ENCODE measurements at places on chromosomes 1 and 21.

- no peak for DNase-seq
Observed at GRCh38 chr1:185973645-185974044, 239.5 kb downstream of the HMCN1 start.

- DNase-seq = no peak
Observed at GRCh38 chr1:234581063-234581714, 28.8 kb downstream of the IRF2BP2 start.

DNA sequence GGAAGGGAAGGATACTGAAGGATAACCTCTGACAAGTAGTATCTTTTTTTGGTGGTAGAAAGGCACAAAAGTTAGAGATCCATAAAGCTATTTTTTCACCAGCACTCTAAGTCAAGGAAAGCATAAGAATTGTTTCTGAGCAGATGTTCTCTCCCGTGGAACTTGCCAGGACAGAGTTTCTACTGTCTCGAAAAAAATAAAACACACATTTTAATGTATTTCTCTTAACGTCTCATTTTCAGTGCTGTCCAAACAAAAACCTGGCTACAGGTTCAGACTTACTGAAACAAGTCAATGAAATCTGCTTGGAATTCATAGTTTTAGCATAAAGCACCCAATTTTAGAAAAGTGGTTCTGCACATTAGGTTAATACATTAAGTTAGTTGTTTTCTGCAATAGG, 338.3 kb downstream of the LTN1 start:
- no peak for DNase-seq

DNA sequence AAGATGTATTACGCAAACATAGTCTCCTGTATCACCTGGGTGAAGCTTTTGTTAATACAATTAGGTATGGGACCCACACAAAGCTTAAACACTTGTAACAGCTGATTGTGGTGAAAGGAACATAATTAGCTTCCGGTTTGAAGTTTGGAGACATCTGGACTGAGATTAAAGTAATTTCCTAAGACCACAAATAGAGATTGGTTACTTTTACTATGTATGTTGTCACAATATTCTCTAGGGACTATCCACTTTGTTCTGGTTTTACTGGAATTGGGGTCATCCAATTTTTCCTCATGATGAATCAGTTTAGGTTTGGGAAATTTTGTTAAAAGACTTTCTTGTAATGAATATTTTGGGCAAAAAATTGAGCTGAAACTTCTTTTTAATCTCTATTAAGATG, 71.8 kb upstream of the SAMSN1 start:
- no peak for DNase-seq

DNA sequence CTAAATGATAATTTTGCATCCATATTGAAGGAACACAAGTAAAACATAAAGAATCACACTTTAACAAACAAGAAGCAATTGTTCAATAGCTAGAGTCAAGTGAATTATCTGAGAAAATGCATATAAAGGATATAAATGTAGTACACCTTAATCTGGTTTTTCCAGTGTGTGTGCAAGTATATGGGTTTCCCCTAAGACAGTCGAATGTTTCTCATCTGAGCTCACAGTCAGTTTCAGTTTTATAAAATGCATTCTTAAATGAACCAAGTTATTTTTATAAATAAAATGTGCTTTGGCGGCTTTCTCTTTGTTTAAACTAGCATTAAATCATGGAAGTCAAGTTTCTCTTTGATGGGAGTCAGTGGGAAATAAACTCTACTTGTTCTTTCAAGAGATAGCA, 125.9 kb downstream of the PTPRC start:
- no peak for DNase-seq

DNA sequence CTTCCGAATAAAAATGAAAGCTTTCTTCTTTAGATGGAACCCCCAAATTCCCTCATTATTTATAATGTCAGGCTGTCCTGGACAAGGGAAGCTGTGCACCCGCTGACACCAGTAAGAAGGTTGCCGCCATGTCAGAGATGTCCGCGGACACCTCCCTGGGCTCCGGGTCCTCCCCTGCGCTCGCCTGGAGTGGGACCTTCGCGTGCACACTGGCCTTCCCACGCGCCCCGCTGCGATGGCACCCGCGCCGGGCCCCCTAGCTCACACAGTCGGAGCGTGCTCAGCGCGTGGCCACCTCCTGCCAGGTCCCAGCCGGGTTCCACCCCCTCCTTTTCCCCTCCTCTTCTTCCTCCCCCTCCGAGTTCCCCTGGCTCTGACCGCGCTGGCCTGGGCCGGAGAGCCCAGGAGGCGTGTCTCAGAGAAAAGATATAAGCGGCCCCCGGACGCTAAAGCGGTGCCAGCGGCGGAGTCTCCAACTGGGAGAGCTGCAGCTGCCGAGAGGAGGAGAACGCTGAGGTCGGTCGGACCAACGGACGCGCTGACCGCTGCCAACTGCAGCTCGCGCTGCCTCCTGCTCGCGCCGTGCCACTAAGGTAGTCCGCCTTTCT, at the start of gene G0S2:
Gene G0S2 (plus strand): TSS at position 456 of the 608 bp plus-strand sequence. CDS start 273 bp downstream, outside the sequence.
- peak; percentile 67 for DNase-seq

DNA sequence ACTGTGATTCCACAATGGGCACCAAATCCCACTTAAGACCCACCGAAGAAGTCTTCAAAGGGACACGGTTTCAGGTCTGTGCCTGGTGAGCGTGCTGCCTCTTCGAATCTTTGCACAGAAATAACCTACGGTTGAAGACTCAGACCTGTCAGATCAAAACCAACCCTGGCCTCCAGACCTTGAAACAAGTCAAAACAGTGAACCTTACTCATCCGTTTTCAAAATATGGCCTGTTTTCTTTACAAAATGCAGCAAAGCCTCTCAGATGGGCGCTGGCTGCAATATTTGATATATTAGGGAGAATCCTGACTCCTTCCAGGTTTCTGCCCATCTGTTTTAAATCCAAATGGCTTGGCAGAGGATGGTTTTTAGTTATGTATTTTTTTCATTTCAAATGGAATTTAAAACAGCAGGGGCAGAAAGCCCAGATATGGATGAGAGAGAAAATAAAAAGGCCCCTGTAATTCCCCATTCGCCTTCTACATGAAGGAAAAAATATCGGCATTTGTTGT, 14.0 kb downstream of the JUN start:
- DNase-seq = no peak

- no peak for DNase-seq
Observed at GRCh38 chr1:107262467-107263286, 121.8 kb downstream of the NTNG1 start.

DNA sequence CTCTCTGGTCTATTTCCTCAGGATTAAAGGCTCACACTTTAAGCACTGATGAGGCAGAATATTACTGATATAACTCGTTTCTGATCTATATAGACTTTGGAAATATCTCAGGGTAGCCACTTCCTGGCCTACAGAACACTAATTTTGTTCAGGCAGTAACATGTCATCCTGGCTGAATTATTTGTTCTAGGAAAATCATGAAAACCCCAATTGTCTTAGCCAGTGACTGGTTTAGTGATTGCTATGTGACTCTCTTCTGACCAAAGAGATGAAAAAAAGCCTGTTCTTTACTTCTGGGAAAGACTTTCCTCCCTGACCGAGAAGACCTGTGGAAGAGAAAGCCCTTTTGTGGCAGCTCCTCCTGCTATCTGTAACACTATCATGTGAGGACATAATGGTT, 453.7 kb downstream of the SETD4 start:
- DNase-seq = no peak

- no peak for DNase-seq
Observed at GRCh38 chr21:33578959-33579542, 9.4 kb downstream of the DONSON start.

DNA sequence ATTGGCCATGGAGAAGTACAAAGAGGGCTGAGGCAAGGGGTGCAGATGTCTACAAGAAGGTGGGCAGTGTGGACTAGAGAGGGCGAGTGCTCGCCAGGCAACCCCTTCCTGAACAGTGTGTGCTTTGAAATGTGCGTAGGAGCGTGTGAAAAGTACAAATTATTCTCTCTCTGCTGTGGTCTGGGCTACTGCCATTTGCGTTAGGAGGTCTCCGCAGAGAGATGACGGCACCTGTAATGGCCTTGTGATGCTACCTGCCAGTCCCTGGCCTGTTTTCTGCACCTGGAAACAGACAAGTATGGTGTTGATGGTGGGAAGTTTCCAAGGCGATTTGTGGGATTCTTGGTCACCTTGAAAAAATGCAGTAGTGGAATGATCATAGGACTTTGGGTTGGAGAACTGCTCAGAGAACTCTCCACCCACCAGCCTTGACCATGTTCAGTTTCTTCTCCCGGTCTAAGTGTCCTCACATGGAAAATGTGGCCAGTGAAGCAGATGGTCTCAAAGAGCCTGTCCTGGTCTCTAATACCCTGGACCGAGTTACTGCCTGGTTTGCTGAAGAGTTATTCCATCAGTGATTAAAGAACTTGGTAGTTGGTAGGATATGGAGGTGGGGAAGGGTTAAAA, 74.5 kb downstream of the MRPS6 start:
- no peak for DNase-seq

DNA sequence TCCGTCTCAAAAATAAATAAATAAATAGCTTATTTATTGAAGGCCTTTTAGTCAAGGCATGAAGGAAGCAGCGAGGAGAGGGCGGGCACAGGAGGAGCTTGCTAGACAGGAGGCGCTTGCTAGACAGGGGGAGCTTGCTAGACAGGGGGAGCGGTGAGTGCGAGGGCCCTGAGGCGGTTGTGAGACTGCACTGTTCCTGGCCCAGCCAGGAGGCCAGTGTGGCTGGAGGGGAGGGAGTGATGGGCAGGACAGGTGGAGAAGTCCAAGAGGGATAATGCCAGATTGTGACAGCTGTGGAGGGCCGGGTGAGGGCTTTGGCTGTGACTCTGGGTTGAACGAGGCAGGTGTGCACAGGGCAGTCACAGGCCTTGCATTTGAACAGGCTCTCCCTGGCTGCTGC, 18.2 kb downstream of the KIF17 start:
- no peak for DNase-seq

GRCh38 chr1:31072304-31072746, 6.8 kb upstream of the PUM1 start:
- peak; percentile 16 for DNase-seq

- peak; percentile 92 for DNase-seq
Observed at GRCh38 chr1:37255136-37255795, 219.1 kb upstream of the ZC3H12A start.

DNA sequence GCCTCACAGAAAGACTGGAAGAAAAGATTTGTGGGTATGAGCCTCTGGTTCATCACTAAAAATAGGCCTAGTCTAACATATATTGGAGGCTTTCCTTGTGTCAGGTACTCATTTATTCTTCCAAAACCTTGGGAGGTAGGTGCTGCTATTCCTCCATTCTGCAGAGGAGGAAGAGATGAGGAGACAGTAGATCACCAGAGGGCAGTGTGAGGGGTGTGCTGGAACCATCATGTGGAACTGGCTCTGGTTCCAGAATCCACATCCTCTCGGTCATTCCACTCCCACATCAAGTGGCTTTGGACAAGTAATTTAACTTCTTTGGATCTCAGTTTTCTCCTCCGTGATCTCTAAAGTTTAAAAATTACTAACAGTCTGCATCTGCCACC, 7.4 kb upstream of the INKA2 start:
- no peak for DNase-seq

- DNase-seq = no peak
Observed at GRCh38 chr1:209853676-209854075, 25.9 kb downstream of the UTP25 start.

- no peak for DNase-seq
Observed at GRCh38 chr1:172105230-172105629, 263.9 kb downstream of the DNM3 start.

DNA sequence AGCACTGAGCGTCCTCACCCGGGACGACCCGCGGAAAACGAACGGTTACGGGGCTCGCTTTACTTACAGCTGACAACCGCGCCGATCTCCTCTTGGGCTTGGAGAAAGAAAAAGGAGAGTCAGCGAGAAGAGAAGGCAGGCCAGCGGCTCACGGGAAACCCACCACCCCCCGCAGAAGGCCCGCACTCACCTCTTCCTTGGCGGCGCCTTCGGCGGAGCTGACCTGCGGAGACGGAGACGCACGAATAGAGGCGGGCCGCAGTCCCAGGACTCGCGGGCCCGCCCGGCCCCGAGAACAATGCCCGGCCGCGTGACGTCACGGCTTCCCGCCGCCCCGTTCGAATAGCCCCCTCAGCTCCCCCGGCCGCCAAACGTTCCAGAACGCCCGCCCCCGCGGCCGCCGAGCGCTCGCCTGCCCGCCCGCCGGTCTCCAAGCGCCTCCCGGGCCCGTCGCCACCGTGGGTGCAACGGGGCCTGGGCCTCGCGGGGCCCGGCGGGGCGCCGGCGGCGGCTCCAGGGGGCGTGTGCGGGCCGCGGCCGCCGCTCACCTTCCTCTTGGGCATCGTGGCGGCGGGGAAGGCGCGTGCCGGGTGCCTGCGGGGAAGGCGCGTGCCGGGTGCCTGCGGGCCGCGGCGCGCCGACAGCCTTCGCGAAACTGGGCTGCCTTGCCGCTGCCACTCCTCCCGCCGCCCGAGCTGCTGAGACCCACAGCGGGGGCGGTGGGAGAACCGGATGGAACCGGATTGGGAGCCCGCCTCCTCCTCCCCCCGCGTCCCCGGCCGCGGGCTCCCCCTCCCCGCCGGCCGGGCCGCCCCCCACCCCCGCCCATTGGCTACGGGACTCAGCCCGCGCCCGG, at the start of gene HMGN1:
Gene HMGN1 (minus strand): TSS at position 734 of the 856 bp plus-strand sequence. CDS start 171 bp downstream, at position 563.
- DNase-seq = peak; percentile 97

- DNase-seq = no peak
Observed at GRCh38 chr21:43331962-43332828, 94.7 kb downstream of the SIK1 start.

- DNase-seq = no peak
Observed at GRCh38 chr1:107405236-107405635, 264.4 kb downstream of the NTNG1 start.

GRCh38 chr1:65146908-65147423, 1.0 kb upstream of the AK4 start:
- DNase-seq = no peak

DNA sequence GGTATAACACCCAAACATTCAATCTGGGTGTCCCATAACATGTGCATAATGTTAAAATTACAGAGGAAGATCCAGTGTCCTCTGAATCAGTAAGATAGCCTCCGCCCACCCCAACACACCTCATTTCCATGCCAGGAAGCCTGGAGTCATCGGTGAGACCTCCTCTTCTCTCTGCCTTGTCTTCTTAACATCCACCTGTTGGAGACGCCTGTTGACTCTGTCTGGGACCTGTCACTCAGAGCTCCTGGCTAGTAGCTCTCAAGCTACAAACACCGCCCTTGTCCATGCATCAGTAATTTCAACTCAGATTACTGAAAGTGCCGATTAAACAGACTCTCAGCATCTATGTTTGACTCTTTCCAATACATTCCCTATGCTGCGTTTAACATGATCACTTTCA, 27.4 kb downstream of the KCNJ15 start:
- DNase-seq = no peak

GRCh38 chr1:77888081-77888780, at the start of gene NEXN:
NEXN (plus strand) TSS chr1:77888624; CDS start chr1:77916107, 27,483 bp downstream.
- DNase-seq = peak; percentile 88

DNA sequence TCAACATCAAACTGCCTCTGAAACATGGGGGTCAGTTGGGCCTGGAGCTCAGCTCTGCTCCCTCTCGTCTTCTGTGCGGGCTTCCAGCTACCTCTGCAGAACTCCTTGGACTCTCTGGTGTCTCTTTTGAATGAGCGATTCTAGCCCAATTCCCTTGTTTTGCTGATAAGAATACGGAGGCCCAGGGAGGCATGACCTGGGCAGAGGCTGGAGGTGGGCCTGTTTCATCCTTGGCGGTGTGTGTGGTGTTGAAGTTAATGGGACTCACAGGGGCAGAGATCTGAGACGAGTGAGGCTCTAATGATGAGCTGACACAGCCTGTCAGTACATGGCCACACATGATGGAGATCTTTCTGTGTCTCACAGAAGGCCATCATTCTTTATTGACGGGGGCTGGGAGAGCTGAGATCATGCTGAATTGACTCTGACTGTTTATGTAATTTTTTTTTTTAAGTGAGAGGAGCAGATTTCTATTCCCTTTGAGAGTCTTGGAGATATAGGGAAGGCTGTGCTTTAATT, 134.5 kb downstream of the URB2 start:
- DNase-seq = no peak

All from neural progenitor cell (in vitro differentiated cells).